ENCODE measurements at places on chromosomes 5 and 9. TPM values are rescaled to one million over a fixed set of nuclear protein-coding genes. Genes with fewer than 3 reads are reported as not detected.

Gene SEMA6A
- not detected for total RNA-seq

Gene C9orf153
- total RNA-seq = 0.34 TPM

Gene SGCD
- 0.43 TPM for total RNA-seq

Gene FAM221B
- not detected for total RNA-seq

Gene LECT2
- total RNA-seq = not detected

- H3K27ac ChIP-seq = no peak overlapping the region
- no peak overlapping the region for H3K4me3 ChIP-seq
- peaks cover 65% of the 10 kb centered on the region for H3K27me3 ChIP-seq
These were observed 122.6 kb downstream of the TLR4 start for GRCh38 chr9:117826837-117827236.

DNA sequence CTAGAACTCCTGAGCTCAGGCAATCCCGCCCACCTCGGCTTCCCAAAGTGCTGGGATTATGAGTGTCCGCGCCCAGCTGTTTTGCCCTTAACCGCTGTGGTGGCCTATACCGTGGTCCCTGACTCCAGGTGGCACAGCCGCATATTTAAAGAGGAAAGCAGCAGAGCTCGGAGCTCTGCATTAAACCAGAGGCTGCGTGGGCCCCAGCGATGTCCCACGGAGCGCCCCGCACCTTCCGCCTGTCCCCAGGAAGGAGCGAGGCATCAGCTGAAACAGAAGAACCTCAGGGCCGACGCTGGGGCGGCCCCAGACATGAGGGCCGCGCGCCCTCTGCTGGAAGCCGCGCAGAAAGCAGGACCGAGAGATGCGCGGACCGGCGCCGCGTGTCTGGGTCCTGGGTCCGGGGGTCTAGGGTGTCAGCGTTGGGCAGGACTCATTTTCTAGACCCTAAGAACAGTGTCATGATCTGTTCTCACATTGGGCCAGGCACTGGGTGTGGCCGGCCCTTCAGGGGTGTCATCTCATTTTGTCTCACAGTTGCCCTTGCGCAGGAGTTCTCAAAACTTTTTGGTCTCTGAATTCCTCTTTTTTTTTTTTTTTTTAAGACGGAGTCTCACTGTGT, 37.7 kb downstream of the LAMC3 start:
- DNase-seq = peak; percentile 87
- no peak overlapping the region for H3K27ac ChIP-seq
- H3K4me3 ChIP-seq = no peak overlapping the region
- peaks cover 6% of the 10 kb centered on the region for H3K4me1 ChIP-seq
- H3K36me3 ChIP-seq = no peaks in the 10 kb centered on the region

- H3K4me3 ChIP-seq = no peak overlapping the region
- no peak for DNase-seq
- peaks cover 5% of the 10 kb centered on the region for H3K4me1 ChIP-seq
- H3K36me3 ChIP-seq = no peaks in the 10 kb centered on the region
These were observed 1.3 kb downstream of the DMRT1 start for GRCh38 chr9:842635-843426.

- peaks cover 5% of the 10 kb centered on the region for H3K4me1 ChIP-seq
- no peak for DNase-seq
- peaks cover 43% of the 10 kb centered on the region for H3K27me3 ChIP-seq
- H3K27ac ChIP-seq = no peak overlapping the region
- no peak overlapping the region for H3K4me3 ChIP-seq
These were observed 15.4 kb upstream of the ALDOB start for GRCh38 chr9:101450931-101451330.

DNA sequence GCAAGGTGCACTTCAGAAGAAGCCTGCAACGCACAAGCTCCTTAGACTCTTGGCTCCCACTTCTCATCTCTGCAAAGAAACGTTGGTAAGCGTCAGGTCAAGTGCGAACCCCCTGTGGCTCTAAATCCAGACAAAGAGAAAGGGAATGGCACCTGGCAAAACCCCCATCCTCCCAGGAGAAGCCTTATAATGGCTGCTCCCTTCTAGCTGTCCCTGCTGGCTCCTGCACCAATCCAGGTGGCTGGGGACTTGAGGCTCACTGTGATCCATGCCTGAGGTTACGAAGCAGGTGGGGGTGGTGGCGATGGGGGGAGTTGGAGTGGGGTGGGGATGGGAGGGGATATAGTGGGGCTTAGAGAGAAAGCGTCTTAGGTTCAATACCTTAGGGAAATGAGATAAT, 272.8 kb downstream of the DENND1A start:
- DNase-seq = no peak
- H3K27ac ChIP-seq = no peak overlapping the region
- H3K27me3 ChIP-seq = no peaks in the 10 kb centered on the region

DNA sequence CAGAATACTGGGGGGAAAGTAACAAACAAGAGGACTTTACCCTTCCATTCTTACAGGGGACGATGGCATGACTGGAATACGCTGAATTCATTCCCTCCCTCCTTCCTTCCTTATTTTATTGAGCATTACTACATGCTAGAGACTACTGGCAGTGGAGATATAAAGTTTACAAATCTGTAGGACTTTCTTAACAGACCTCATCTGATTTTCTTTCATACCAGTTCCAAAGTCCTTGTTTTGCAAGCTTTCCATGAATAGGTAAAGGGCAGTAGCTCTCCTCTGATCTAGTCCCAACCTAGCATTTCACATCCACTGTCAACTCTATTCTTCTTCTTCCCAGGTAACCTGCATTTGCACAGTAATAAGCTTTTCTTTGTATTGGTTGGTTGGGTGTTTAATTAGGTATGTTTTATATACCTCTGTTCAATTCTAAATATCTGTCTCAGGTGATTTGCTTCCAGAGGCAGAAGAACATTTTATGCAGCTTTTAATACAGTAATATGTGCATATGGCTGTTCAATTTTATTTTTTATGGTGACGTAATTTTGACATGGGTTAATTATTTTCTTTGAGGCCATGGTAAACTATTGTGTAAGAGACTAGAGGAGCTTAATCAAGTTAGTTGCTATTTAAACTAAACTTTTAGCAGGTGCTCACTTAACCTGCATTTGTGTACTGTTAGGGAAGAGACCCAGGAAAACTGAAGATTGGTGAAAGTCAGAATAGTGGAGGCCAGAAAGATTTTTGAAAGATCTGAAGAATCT, 150.9 kb downstream of the ARHGAP26 start:
- H3K27ac ChIP-seq = no peak overlapping the region
- no peak overlapping the region for H3K4me3 ChIP-seq
- H3K27me3 ChIP-seq = no peaks in the 10 kb centered on the region
- peaks cover 25% of the 10 kb centered on the region for H3K4me1 ChIP-seq
- H3K36me3 ChIP-seq = peaks cover 2% of the 10 kb centered on the region
- DNase-seq = no peak

DNA sequence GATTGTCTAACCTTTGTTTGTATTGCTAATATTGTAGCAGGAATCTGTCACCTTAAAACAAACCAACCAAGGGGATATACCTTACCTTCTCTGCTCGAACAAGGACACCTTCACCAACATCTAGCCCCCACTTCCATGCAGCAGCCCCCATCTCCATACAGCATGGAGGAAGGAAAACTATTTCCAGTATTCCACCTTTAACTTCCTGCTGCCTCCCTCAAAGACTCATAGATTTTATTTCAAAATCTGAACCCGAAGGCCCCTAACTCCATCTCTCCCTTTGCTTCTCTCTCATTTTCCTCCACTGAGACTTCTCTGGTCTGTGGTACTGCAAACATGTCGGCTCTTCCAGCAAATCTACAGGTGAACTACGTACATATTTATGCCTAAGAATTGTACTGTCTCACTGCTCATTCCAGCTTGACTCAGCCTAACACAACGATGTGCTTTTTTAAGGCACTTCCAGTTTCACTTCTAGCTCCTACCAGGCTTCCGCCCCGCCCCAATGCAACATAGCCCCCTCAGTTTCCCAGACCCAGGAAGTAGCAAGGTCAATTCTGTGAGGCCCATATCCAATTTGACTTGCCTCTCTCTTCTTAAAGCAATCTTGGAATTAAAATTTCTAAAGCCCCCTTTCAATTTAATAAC, 70.7 kb upstream of the RNF38 start:
- peaks cover 20% of the 10 kb centered on the region for H3K36me3 ChIP-seq
- peak overlapping the region; percentile 93 for H3K27ac ChIP-seq
- no peaks in the 10 kb centered on the region for H3K27me3 ChIP-seq
- DNase-seq = peak; percentile 66
- peaks cover 29% of the 10 kb centered on the region for H3K4me1 ChIP-seq
- H3K4me3 ChIP-seq = peak overlapping the region; percentile 94

DNA sequence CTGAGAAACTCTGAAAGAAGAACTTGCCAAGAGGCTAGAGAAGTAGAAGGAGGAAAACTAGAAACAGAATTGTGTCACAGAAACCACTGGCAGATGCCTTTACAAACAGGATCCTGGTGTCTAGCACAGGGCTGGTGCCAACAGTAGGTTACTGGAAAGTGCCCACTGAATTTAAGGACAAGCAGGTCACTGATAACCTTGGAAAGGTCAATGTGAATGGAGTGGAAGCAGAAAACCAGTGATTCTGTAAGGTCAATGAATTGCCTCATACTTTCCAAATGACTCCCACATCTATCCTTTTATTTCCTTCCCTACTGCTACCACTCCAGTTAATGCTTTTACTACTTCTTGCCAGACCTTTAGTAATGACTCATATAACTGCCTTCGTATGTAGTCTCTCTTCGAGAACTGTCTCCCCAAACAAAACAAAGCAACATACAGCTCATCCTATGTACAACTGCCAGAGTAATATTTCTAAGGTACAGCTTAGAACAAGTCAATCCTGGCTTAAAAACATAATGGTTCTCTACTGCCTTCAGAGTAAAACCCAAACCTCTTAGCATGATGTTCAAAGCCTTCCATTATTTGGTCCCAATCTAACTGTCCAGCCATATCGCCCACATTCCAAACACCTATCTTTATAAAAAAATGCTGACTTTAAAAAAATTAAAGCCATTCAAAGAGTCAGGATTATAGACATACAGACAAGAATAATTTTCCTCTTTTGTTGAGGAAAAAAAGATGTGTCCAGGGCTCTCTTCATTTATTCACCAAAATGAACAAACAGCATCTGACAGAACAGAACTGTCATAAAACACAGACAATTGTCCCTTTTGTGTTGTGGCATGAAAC, 52.5 kb downstream of the NR3C1 start:
- peaks cover 8% of the 10 kb centered on the region for H3K36me3 ChIP-seq
- H3K4me1 ChIP-seq = peaks cover 39% of the 10 kb centered on the region
- no peak overlapping the region for H3K27ac ChIP-seq
- no peaks in the 10 kb centered on the region for H3K27me3 ChIP-seq
- DNase-seq = no peak

GRCh38 chr9:35519692-35520363, 29.9 kb downstream of the RUSC2 start:
- H3K27ac ChIP-seq = no peak overlapping the region
- H3K27me3 ChIP-seq = peaks cover under 1% of the 10 kb centered on the region
- DNase-seq = no peak
- no peak overlapping the region for H3K4me3 ChIP-seq
- no peaks in the 10 kb centered on the region for H3K4me1 ChIP-seq
- no peaks in the 10 kb centered on the region for H3K36me3 ChIP-seq

DNA sequence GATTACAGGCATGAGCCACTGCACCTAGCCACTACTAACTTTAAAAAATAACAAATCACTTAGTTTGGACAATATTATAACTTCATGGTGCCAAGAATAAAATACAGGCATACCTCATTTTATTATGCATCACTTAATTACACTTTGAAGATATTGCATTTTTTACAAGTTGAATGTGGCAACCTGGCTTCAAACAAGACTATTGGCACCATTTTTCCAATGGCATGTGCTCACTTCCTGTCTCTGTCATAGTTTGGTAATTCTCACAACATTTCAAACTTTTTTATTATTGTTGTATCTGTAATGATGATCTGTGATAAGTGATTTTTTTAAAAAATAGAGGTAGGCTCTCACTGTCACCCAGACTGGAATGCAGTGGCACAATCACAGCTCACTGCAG, 49.9 kb upstream of the ERBIN start:
- H3K27ac ChIP-seq = no peak overlapping the region
- H3K36me3 ChIP-seq = peaks cover 5% of the 10 kb centered on the region
- H3K27me3 ChIP-seq = no peaks in the 10 kb centered on the region
- DNase-seq = no peak
- H3K4me3 ChIP-seq = no peak overlapping the region
- H3K4me1 ChIP-seq = peaks cover 4% of the 10 kb centered on the region

DNA sequence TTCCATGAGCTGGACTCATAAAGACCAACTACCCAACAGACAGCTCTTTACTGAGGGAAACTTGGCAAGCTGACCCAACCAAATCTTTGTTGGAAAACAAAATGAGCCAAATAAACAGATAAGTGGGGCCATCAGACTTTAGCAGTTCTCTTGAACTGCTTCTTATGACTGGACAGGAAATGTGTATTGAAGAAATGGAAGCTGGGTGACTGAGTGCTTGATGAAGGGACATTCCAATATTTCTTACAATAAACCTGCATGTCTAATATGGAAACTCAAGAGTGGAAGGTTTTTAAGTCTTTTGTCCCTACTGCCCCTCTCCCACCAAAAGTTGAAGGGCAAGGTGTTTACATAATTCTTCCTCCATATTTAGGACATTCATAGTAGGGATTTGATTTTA, 218.8 kb upstream of the NR4A3 start:
- peaks cover 5% of the 10 kb centered on the region for H3K4me1 ChIP-seq
- no peak overlapping the region for H3K27ac ChIP-seq
- peaks cover 3% of the 10 kb centered on the region for H3K27me3 ChIP-seq
- H3K4me3 ChIP-seq = no peak overlapping the region
- no peaks in the 10 kb centered on the region for H3K36me3 ChIP-seq
- DNase-seq = no peak

- peaks cover 10% of the 10 kb centered on the region for H3K36me3 ChIP-seq
- H3K4me3 ChIP-seq = no peak overlapping the region
- peaks cover 2% of the 10 kb centered on the region for H3K27me3 ChIP-seq
- no peak for DNase-seq
These were observed 50.0 kb upstream of the GOLPH3 start for GRCh38 chr5:32223972-32224609.

GRCh38 chr5:150397146-150397781, 15.4 kb downstream of the CD74 start:
- no peak overlapping the region for H3K4me3 ChIP-seq
- H3K36me3 ChIP-seq = peaks cover 32% of the 10 kb centered on the region
- no peak overlapping the region for H3K27ac ChIP-seq
- no peaks in the 10 kb centered on the region for H3K27me3 ChIP-seq
- peaks cover 23% of the 10 kb centered on the region for H3K4me1 ChIP-seq

DNA sequence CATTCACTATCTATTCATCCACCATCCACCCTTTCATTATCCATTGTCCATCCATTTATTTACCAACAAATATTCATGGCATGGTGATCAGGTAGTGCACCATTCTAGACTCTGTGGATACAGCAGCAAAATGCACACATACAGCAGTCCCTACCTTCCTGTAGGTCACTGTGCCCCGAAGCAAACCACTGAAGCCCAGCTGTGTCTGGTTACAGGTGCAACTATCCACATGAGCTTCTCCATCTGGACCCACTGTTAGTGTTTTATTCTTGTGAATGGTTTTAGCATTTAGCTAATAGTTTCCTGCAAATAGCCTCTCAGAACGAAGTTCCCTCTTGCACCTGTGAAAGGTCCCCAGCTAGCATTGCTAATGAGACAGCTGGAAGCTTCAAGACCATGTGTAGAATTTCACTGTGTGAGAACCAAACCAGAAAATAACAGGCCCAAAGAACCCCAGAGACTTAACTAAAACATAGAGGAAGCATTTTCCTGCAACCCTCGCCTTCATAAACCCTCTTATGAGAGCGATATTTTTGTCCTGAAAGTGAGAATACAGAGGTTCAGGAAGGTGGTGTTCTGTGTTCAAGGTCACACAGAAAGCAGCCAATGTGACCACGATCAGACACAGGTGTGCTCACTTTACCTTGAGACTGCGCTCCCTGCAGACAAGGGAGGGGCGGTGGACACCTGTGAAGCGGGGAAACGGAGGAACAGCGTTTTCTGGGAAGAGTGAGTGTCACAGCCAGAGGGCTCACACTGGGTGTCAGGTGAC, 18.5 kb downstream of the PAEP start:
- no peak overlapping the region for H3K4me3 ChIP-seq
- H3K4me1 ChIP-seq = no peaks in the 10 kb centered on the region
- H3K36me3 ChIP-seq = no peaks in the 10 kb centered on the region
- no peak overlapping the region for H3K27ac ChIP-seq
- DNase-seq = no peak
